GM20000 (cell line): ENCODE measurements at places on chromosomes 2 and 18.
A peak's percentile ranks its signal among the peaks of the same experiment; 100 is the strongest.

- DNase-seq, result no peak
Measured at GRCh38 chr2:14693874-14694273, 61.4 kb downstream of the LRATD1 start.

- peak; percentile 18 for DNase-seq
Measured at GRCh38 chr2:104861351-104862057, 7.6 kb downstream of the POU3F3 start.

DNA sequence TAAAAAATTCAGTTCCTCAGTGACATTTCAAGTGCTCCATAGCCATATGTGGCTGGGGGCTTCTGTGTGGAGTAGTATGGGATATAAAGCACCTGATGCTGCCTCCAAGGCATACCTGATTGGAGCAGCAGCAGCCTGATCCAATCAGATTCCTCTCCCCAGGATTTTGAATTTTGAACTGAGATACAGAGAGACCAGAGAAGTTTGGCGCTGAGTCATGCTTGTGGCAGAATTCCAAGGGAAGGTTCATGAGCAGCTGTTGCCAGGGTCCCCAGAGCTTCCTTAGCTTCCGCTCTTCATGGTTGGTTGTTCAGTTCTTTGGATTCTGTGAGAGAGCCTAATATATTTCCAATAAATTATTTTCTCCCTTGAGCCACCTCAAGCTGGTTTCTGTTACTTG is 29.0 kb upstream of the CFAP36 start:
- no peak for DNase-seq

- DNase-seq, result no peak
Measured at GRCh38 chr2:68356599-68357239, 8.4 kb upstream of the PLEK start.

GRCh38 chr2:194271293-194271961 is 1385.6 kb upstream of the SLC39A10 start:
- no peak for DNase-seq

- DNase-seq, result no peak
Measured at GRCh38 chr2:129738799-129739198, 240.7 kb upstream of the RAB6C start.

GRCh38 chr18:21458310-21458709 is 142.2 kb downstream of the ESCO1 start:
- DNase-seq, result no peak

DNA sequence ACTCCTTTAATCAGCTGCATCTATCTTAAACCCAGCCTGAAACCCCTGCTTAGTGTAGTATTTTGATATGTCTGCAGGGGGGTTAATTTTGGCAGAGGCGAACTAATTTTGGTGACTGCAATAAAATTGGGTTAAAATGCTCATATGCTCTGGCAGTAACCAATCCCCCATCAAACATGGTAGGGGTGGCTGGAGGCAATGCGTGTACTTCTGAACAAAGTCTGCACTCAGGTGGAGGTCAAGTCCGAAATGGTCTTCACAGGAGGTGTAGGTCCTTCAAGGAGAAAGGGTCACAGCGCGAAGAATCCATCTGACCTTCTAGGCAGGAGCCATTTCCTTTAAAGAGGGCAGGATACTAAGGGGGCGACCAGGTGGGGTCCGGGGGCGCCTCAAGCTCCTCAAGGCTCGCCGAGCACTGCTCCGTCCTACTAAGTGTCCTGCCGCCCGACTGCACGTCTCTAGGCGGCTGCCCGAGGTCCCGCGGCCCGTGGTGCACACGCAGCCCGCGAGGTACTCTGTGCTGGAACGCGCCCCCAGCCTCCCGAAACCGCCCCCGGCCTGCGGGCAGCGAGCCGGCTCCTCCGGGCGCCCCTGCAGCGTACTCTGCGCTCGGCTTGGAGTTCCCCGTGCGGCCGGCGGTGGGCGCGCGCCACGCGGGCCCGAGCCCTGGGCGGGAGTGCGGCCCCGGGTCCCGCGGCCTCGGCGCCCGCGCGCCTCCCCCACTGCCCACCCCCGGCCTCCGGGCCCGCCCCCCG is 1.7 kb upstream of the LDLRAD4 start:
- DNase-seq, result peak; percentile 78

DNA sequence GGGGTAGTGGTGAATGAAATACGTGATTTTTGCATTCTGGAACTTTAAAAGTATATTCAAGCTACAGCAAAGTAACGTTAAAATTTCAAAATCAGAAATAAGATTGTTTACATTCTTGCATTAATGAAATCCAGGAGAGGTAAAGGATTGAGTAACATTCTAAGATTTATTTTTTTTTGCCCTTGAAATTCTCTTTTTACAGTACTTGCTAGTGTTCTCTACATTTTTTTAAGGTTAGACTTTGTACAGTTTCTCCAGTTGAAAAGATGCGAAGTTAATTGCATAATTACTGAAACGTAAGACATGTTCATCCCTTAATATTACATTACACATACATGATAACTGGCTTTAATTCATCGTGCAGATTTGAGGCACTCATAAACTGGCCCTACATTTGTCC is 74.5 kb downstream of the ACTR3 start:
- DNase-seq, result no peak

DNA sequence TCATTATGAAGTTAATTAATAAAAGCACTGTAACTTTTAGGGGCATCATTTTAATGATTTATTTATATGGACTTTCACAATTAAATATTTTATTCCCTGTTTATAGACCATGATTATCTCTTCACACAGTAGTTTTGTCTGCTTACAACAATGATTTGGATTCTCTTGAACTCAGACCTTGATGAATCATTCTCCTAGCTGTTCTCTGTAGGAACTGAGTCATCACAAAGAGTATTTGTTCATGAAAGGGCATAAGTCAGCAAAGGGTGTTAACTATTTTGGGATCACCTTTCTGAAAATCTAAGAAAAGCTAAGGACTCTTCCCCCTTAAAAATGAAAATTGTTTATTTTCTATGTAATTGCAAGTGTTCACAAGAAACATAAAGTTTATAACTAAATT is 461.1 kb upstream of the UBE2E3 start:
- no peak for DNase-seq

GRCh38 chr2:95333888-95334338 is 36.8 kb downstream of the KCNIP3 start:
- DNase-seq, result no peak

- no peak for DNase-seq
Measured at GRCh38 chr18:31317860-31318259, at the start of gene DSG1. TSS of gene DSG1 (plus strand) at chr18:31318160. CDS start at chr18:31318301, 141 bp downstream.

- DNase-seq, result no peak
Measured at GRCh38 chr2:214695789-214696188, 113.7 kb downstream of the BARD1 start.

- DNase-seq, result no peak
Measured at GRCh38 chr18:29147944-29148343, 971.0 kb upstream of the CDH2 start.

- no peak for DNase-seq
Measured at GRCh38 chr2:148680462-148680861, 35.9 kb downstream of the EPC2 start.

GRCh38 chr2:143347901-143348414 is 218.7 kb downstream of the ARHGAP15 start:
- no peak for DNase-seq

DNA sequence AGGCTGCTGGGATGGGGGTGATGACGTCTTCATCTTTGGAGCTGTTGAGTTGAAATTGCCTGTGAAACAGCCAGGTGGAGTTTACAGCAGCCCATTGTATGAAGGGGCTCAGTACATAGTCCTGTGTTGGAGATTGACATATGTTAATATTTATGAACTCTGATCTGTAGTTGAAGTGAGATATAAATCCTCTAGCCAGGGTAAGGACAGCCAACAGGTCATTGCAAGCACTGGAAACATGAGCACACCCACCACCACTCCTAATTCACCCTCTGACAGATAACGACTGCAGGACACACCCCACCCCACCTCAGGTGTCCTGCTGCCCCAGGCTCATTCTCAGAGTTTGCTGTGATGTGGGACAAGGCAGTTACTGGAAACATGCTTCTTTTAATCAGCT is 112.4 kb upstream of the TRIB2 start:
- DNase-seq, result no peak

- DNase-seq, result no peak
Measured at GRCh38 chr2:49687918-49688317, 533.6 kb upstream of the FSHR start.

DNA sequence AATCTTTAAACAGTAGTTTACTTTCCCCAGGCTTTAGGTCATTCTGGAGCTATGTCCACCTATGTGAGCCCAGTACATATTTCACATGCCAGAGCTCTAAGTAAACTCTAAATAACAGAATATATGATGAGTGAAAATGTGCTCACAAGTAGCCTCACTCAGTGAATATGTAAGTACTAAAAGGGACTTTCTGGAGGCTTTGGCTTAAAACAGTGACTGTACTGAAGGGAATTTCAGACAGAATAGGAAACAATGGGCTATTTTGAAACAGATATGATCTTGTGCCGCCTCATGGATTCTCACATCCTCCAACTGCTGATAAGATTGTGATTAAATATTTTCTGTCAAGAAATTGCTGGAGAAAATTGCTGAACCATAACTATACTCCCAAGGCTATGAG is 747.9 kb downstream of the SOCS6 start:
- DNase-seq, result no peak

GRCh38 chr2:167186465-167186864 is 298.2 kb downstream of the XIRP2 start:
- no peak for DNase-seq

GRCh38 chr18:2028986-2029385 is 542.3 kb downstream of the METTL4 start:
- no peak for DNase-seq

- no peak for DNase-seq
Measured at GRCh38 chr18:79516441-79516931, 120.8 kb downstream of the NFATC1 start.

- DNase-seq, result no peak
Measured at GRCh38 chr2:160108646-160109045, 46.2 kb upstream of the PLA2R1 start.

- DNase-seq, result no peak
Measured at GRCh38 chr2:122864728-122865127, 1109.3 kb downstream of the TSN start.

DNA sequence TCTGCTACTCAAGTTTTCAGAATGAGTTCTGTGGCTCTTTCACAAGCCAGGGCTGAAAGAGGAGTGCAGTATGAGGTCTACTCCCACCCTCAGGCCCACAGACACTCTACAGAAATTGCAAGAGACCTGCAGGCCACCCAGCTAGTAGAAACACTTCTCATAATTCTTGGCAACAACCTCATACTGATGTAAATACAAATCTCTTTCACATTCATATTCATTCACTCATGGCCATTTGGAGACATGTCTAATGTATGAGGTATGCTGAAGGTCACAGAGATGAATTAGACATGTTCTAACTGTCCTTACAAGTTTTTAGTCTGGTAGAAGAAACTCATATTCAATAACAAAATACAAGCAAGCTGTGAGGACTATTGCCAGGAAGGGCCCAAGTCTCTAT is 83.8 kb upstream of the KLHL29 start:
- DNase-seq, result no peak

- no peak for DNase-seq
Measured at GRCh38 chr2:153990771-153991170, 119.0 kb downstream of the GALNT13 start.

DNA sequence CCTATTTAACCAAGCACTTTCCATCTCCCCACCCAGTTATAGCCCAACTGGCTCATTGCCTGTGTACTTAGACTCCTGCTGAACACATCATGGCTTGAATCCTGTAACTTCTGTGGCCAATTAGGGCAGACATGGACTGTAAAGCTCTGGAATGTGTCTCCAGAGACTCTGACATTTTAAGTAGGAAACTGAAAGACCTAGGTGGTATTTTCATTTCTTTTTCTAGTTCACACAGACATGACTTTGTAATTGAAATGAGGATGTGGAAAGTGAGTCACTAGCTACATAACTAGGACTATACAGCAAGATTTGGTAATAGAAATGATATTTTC is 12.2 kb downstream of the DOK1 start:
- DNase-seq, result no peak

DNA sequence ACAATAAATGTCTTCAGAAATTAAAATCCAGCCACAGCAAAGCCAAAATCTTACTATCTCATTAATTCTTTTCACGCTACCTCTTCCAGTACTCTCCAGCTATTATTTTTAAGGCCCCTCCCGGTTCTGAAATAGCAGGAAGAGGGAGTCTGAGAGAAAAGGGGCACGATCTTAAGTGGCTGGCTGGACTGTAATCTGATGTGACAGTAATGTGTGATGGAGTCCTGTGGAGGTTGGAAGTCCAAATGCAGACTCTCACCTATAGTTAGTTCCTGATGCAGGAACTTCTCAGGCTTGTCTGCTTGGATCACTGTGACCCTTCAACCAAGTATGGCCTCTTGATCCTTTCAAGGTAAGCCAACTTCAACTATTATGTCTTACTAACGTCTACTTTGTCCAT is 43.2 kb downstream of the SMAD2 start:
- DNase-seq, result no peak

DNA sequence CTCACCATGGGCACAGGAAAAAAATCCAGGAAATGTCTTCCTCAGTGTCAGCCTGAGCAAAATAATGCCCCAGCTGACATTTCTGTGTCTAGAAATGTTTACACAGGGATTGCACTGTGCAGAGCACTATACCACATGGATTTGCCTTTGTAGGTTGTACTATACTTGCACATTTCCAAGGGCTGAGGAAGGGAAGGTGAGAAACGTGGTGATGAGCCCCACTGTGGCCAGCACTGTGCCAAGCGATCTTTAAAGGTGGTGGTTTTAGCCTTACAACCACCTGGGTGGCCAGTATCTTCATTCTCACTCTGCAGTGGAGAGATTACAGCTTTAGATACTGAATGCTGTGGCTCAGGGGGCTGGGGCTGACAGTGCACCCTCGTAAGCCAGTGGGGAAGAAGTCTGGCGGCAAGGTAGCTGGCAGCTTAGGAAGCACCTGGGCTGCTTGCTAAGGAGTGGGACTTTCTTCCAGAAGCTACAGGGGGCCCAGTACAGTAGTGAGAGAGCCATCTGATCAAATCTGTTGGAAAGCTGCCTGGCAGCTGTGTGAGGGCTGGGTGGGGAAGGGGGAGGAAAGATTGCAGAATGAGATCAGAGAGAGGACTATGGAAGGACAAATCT is 81.4 kb upstream of the MSH2 start:
- no peak for DNase-seq
